ENCODE measurements at places on chromosomes 1 and 21.

DNA sequence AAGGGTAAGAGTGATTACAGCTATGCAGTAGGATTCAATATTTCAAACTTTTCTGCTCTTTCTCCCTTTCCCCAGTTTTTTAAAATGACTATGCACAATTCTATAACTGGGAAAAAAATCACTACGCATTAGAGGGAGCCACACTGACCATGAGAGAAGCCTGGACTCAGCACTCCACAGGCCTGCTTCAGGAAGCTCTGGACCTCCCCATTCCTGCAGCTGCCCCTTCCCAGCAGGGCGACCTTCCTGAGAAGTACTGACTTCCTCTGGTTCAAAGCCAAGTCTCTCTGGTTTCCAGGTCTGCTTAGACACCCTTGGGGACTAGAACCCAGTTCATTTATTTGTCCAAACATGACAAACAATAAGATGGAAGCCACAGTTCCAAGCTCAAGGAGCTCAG is 42.0 kb upstream of the CLSTN1 start:
- no peak for DNase-seq

DNA sequence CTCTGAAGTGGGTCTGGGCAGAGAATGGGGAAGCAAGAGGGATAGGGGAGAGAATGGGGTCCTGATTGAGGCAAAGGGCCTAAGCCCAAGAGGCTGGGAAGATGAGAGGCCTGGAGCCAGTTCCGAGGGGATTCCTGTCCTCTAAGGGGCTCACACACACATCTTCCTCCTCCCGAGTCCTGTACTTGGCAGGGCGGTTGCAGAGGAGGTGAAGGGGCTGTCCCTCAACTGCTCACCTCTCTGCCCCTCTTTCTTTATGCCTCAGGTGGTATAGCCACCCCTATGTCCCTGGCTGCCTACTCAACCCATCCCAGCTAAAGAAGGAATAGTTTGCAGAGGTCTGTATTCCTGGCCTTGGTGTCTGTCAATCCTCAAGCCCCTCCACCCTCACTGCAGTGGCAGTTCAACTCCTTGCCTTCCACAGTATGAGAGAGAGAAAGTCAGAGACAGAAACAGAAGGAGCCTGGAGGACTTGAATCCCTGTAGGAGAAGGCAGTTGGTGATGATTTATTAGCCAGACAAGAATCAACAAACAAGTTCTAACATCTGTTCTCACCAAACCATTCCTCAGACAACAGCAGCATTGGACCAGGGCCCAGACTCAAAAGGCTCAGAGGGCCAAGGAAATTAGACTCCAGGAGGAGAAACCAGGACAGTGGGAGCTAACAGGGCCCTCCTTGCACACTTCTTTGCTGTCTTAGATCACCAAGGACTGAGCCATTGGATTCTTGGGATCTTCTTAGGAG is 10.7 kb downstream of the SH2D2A start:
- no peak for DNase-seq

GRCh38 chr1:230010603-230011332 is 56.3 kb upstream of the GALNT2 start:
- DNase-seq = no peak

GRCh38 chr1:218380125-218380977 is 35.2 kb downstream of the TGFB2 start:
- DNase-seq = no peak

GRCh38 chr1:28601696-28602095 is 9.6 kb downstream of the RAB42 start:
- DNase-seq = no peak

GRCh38 chr1:57722285-57722978 is 298.6 kb upstream of the DAB1 start:
- DNase-seq = no peak

- no peak for DNase-seq
Observed at GRCh38 chr1:205581321-205581980, 50.4 kb downstream of the ELK4 start.

GRCh38 chr1:1173793-1174415 is at the start of gene TTLL10:
Gene TTLL10 (plus strand): TSS chr1:1173880. CDS start chr1:1179216, 5,336 bp downstream.
- no peak for DNase-seq

DNA sequence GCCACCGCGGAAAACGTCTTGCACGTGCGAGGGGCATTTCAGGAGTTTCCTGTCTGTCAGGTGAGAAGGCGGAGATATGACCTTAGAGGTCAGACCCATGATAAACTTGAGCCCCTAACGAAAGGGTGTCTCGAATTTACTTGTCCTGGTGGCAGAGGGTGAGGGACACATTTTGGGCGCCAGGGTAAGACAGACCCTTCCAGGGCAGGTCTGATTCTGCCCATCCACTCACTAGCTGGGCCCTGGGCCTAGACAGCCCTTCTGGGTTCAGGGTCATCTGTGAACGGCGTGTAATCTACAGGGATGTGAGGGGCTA is 395 bp upstream of the CSRP1 start:
- no peak for DNase-seq

DNA sequence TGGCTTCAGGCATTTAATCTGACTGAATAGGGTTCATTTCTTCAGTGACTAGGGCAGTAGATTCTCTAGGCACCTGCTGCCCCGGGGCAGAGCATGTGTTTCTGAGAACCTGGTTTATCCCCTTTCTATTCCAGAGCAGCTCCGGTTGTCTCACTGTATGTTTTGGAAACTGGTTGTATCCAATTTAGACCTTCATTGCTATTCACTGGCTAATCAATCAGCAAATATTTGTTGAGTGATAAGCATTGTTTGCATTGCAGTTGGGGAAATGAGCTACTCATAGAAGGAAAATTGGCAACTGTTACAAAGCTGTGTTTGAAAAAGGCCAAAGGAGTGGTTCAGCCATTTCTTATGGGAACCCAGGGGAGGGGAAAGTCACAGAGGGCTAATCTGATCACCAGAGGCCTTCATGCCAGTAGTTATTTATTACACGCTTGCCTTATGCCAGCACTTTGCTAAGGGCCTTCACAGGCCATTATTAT is 2.9 kb downstream of the QSOX1 start:
- no peak for DNase-seq

- no peak for DNase-seq
Observed at GRCh38 chr1:56798053-56798471, 21.1 kb downstream of the FYB2 start.

DNA sequence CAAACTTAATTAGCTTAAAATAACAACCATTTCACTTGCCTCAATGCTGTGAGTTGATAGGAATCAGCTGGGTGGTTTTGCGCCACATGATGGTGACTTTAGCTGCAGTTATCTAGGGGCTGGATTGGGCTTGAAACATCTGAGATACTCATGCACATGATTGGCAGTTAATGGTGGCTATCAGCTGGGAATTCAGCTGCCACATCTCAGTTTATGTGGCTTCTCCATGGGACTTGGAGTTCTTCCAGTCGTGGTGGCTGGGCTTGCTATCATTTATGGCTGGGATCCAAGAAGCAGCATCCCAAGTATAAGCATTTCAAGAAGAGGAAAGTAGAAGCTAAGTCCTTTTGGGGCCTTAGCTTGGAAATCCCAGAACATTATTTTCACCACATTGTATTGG is 36.4 kb downstream of the PDC start:
- no peak for DNase-seq

- DNase-seq = no peak
Observed at GRCh38 chr1:228009828-228010775, 3.3 kb downstream of the WNT3A start.

DNA sequence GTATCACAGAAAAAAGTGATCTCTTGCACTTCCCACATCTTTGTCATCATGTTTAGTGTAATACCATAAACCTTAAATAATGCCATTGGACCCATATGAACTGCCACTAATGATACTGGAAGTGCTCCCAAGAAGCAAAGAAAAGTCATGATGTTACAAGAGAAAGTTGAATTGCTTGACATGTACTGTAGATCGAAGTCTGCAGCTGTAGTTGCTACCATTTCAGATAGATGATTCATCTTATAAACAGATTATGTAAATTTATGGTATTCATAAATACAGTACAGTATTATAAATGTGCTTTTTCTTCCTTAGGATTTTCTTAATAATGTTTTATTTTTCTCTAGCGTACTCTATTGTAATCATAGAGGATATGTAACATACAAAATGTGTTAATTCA is 30.1 kb upstream of the LAMC2 start:
- no peak for DNase-seq

DNA sequence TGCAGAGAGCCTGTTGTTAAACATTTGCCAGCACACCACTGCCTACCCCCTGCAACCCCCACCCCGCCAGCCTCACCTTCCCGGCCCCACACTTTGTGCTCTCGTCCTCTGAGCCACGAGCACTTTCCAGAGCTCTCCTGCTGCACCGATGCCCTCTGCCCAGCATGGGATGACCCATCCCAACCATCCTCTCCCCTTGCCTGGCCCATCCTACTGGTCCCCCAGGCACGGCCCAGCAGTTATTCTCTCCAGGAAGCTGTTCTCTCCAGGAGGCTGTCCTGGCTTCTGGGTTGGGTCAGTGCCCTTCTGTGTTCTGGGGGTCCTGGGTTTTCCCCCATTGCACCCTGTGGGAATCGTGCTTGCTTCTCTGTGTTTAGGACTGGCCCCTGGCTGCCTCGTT is 60.1 kb upstream of the ABCG1 start:
- DNase-seq = no peak

DNA sequence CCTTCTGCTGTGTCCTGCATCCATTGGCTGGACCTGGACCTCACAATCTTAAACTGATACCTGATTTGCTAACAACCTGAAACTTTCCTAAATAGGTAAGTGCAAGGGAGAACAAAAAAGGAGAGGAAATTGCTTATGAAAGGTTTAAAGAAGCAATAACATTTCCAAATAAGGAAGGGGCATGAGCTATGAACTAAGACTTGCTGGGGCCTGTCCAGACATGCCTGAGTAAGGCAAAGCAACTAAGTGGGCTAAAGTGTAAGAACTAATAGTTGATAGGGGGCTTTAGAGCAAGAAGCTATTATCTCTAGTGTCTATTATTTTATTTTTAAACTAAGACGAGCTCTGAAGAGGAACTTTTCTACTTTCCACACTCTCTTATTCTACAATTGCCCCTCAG is 11.6 kb downstream of the JMJD4 start:
- no peak for DNase-seq

DNA sequence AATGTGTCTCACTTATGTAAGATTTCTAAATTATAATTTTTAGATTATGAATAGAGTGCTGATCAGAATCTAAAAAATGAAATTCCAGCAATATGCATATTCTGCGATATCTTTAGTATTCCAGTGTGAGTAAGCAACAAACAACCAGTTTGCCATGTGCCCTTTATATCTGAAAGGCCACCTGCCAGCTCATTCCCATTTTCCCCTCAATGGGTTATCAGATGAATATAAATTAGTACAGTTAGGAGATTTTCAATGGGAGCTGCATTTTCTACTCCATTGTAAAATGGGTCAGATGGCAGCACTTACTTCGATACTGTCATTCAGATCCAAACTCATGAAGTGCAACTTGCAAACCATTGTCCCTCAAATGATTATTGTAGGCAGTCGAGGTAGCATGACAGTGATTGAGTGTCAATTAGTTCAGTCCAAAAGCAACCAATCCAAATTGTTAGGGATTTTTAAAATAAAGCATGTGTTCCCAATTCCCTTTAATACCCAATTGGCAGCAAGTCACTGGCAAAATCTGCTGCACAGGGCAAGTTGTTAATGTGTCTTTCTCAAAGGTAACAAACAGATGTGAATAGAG is 680.3 kb downstream of the LRRIQ3 start:
- no peak for DNase-seq

GRCh38 chr21:46323227-46323709 is 402 bp downstream of the C21orf58 start:
- no peak for DNase-seq

DNA sequence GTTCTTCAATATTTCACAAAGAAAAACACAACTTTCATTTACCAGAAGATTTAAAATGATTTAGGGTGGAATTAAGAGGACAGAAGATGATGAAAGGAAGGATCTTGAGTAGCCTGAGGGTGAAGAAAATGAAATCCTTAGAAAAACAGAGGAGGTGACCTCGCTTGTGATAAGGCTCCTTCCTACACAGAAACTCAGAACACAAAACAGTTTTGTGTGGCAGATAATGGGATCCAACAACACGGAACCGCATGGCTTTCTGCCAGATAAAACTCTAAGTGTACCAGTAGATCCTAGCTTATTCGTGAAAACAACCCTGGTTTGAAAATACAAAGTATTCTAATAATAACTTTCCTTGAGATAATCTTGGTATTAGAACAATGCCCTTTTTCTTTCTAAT is 74.0 kb upstream of the EXO1 start:
- no peak for DNase-seq

DNA sequence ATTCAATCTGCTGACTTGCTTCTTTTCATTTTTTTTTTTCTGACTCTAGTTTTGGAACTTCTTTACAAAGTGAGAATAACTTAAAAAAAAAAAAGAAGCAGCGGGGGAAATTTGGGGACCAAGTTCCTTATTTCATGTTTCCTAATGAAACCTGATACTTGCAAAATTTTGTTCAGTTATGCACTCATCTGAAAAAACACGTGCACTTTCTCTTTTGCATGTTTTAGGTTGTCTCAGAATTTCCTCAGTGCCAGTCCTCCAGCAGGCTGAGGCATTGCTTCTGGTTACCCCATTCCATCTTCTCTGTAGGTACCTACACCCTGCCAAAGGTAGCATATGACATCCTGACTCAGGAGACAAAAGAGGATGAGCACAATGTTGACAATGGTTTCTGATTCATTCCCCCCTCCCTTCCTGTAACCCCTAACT is 299.7 kb downstream of the GRIK1 start:
- no peak for DNase-seq

- DNase-seq = no peak
Observed at GRCh38 chr1:56864430-56864829, 9.8 kb downstream of the C8A start.

DNA sequence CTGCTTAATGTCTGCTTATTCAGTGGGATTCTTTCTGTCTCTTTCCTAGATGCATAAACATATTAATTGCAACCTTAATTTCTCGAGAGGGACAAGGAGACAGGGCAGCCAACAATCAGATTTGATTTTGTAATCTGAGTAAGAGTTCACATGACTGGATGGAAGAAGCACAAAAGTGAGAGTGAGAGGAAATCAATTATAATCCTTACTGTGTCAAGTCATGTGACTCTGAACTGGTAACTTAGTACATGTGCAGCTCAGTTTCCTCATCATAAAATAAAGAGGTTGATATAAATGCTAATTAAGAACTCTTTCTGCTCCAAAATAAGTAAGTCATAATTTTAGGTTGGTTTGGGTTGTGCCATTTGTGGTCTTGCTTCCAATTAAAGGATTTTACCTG is 439.5 kb downstream of the AMY1C start:
- no peak for DNase-seq

Measured in cerebellar nuclear complex (tissue), 1 donor.